ENCODE measurements at places on chromosomes 11 and 22.
A peak's percentile ranks its signal among the peaks of the same experiment; 100 is the strongest.

GRCh38 chr11:69113226-69113625 lies 42.5 kb upstream of the SMIM38 start:
- no peak for DNase-seq

DNA sequence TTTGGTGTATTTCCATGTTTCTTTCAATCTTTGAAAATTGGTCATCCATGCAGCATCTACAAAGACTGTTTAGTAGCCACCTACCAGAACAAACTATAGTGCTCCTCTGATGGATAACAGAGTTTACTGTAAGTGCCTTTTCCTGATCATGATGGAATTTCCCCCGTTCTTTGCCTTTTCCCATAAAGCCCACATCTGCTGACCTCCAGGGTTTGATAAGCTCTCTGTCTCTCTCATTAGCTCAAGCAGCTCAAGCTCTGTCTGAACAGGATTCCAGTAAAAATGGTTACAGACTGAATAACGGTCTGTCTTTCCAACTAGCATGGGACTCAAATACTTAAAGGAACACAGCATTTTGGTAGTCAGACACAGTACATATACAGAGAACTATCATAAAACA lies 308.4 kb upstream of the SORL1-AS1 start:
- DNase-seq, result no peak

- DNase-seq, result no peak
Observed at GRCh38 chr11:118886681-118887111, 3.0 kb downstream of the CXCR5 start.

DNA sequence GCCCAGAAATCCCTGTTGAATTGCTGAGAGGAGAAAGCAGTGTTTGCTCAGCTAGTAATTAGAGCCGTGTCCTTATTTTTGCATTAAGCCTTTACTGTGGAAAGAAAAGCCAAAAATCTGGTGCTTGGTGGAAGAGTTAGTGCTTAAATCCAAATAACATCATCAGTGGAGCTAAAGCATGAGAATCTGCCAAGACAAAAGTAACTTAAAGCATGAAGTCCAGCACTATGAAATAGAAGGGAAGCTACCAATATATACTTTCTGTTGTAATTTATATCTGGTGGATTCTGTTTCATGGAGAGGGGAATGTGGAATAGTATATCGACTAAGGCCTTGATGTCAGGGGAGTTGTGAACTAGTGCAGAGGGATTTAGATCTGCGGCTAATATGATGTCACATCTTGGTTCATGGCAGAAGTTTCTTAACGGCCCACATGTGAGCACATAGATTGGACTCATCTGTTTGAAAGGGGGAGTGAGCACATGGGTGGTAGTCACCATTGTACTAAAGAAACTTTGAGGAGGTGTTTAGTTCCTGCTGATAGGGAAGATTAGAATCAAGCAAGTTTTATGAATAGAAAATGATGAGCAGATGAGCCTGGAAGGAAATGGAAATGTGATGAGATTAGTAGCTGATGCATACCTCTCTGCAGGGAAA lies 224.4 kb upstream of the MTNR1B start:
- DNase-seq, result no peak

DNA sequence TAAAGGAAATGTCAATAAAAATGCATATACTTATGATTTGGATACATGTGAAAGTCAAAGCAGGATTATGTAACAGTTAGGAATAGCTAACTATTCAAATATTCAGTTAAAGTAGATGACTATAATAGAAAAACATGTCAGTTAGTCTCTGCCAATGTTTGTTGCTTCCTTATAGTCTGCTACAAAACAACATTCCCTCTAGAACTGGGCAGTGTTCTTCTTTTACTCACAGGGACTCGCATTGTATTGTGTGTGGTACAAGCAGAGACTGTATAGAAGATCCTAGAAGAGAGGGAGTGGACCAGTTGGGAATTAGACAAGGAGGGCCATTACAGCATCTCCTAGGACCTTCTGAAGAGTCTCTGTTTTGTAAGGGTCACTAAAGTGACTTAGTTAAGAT lies 10.6 kb downstream of the ACAT1 start:
- DNase-seq, result no peak

GRCh38 chr11:71342116-71342515 lies 89.7 kb upstream of the SHANK2 start:
- DNase-seq, result no peak

GRCh38 chr11:129699711-129700304 lies 115.8 kb upstream of the TMEM45B start:
- DNase-seq, result no peak

GRCh38 chr11:124923296-124923695 lies 4.2 kb downstream of the HEPN1 start:
- no peak for DNase-seq

DNA sequence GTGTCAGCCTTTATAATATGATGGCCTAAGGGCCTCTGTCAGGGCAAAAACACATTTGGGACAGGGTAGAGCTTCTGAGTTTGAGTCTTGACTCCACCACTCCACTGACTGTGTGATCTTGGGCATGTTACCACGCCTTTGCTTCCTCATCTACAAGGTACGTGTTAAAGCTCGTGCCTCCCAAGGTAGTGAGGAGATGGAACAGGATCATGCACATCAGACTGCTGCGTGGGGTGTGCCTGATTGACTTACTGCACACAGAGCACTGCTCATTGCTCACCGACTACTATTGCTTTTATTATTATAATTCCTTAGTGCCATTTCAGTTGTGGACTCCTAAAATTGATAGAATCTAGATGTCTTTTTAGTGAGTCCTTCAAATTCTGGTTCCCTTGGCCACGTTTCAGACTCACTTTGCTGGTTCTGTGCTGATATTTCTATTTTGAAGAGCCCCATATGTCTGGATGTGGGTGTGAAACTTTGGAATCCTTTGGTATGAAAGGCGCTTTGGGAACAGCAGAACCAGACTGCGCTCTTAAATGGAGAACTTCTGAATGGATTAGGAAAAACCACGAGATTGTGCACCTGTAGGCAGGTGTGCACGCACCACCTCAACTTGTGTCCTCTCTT lies 44.1 kb upstream of the RAB1B start:
- DNase-seq, result no peak

- peak; percentile 39 for DNase-seq
Observed at GRCh38 chr11:130737041-130737830, 179.0 kb downstream of the SNX19 start.

DNA sequence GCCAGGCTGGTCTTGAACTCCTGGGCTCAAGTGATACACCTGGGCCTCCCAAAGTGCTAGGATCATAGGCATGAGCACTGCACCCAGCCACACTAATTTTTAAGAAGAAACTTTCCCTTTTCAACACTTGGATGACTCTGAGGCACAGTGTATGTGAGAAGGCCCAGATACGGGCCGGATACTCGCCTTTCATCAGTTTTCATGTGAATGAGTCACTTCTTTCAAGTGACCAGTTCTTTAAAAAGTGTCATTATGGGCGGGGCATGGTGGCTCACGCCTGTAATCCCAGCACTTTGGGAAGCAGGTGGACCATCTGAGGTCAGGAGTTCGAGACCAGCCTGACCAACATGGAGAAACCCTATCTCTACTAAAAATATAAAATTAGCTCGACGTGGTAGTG lies 120.8 kb downstream of the CTTN start:
- DNase-seq, result no peak

DNA sequence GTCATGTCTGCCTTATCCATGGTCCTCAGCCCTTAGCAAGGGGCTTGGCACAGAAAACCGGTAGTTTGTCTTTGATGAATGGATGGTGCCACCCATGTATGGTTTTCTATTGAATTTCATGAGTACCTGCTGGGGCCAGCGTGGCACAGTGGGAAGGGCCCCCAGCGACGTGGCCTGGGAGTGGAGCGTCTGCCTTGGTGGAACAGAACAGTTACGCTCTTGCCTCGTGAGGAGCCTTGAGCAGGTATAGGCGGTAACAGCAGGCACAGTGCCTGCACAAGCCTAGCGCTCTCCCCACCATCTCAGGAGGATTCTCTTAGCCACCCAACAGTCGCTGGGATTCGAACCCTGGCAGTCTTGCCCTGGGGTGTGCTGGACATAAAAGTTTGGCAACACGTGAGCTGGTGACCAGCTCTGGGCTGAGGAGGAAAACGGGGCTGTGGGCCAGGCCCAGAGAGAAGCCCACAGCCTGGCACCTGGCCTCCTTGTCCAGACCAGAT lies 3.0 kb upstream of the SSH3 start:
- no peak for DNase-seq

DNA sequence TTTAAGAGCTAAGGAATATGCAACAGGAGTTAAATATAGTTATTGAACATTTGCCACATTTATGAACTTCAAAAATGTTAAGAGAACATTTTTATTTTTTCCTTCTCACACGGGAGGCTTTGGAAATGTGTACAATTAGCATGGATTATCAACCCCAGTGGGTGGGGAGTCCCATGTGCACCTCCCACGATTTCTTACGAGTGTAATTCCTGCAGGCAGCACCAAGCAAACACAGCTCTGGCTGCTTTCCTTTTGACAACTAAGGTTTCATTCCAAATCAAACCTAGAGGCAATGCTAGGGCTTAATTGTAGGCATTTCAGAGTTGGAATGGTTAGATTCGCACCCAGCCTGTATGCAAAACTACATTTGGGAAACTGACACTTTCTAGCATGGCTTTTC lies 460.9 kb downstream of the METTL15 start:
- DNase-seq, result no peak

- no peak for DNase-seq
Observed at GRCh38 chr11:131649856-131650255, 279.4 kb downstream of the NTM start.

DNA sequence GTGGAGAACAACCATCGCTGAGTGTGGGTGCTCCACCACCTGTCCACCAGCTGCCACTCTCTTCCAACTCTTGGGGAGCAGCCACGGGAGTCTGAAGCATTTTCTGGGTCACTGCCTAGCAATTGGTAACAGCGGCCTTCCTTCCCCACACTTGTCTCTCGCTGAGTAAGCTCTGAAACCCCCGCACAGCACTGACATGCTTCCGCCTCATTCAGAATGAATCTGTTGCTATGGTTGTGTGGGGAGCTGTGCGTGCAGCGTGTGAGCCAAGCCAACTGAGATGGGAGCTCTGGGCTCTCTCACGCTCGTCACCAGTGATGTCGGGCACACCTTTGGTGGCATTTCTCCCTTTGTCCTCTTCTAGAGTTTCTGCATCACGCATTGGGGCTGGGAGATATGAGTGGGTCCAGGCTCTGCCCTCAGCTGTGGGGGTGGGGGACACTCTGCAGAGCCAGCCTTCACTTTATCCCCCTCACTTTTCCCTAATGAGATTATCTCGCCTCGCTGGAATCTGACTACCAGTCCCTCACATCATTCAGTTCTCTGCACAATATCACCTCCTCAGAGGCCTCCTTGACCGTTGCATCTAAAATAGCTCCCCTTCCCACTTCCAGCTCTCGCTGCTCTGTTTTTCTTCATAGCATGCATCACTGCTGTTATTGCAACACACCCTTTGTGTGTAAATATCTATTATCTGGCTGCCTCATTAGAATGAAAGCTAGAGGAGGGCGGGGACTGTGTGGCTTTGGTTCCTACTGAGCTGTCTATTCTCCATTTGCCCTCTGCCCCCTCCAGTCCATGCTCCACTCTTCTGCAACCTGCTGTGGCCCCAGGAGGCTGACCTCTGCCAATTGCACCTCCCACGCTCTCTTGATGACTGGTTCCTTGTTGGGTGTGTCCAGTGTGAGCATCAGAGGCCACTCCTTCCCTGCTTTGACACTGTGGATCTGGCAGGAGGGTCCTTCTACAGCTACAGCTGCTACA lies 569.9 kb upstream of the CADM1 start:
- DNase-seq, result peak; percentile 89

DNA sequence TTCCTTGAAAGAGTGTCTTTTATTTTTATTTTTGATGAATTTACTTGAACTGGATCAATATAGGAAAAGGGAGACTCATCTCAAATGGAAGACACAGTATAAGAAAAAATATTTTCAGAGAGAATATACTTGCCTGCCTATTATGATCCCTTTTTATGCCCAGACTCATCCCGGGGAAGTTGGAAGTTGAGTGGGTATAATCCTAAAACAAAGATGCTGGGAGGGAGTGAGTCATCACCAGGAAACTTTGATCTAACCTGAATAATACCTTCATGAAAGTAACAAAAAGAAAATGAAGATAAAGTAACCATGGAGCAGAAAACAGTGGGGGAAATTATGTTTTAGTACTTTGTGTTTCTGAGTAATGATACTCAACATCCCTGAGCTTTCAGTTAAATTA lies 1514.0 kb downstream of the FAM181B start:
- DNase-seq, result no peak

- no peak for DNase-seq
Observed at GRCh38 chr11:61826930-61827570, 1.1 kb upstream of the FADS2 start.

GRCh38 chr11:59551659-59552521 lies 40.6 kb downstream of the OR4D9 start:
- DNase-seq, result peak; percentile 61

- no peak for DNase-seq
Observed at GRCh38 chr11:85540635-85541205, 86.4 kb downstream of the DLG2 start.

DNA sequence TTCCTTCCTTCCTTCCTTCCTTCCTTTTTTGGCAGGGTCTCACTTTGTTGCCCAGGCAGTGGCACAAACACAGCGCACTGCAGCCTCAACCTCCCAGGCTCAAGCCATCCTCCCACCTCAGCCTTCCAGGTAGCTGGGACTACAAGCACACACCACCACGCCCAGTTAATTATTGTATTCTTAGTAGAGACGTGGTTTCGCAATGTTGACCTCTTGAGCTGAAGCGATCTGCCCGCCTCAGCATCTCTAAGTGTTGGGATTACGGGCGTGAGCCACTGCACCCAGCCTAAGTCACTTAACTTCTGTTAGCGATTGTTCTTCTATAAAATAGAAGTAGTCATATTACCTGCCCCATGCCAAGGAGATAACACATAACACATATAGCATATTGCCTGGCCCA lies 2.8 kb upstream of the SYTL2 start:
- no peak for DNase-seq

DNA sequence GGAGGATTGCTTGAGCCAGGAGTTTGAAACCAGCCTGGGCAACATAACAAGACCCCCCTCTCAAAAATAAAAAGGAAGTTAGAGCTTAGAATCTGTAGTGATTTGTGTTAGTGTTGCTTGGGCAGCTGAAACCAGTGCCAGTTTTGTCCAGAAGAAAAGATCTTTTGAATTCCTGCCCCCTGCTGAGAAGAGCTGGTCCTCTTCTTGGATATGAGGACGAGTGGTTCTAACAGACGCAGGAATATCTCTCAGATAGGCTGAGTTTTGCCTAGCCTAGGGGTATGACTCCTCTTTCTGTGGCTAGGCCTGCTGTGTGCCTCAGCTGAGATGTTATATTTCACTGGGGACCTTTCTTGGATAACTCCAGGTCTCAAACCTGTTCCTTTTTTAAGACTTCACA lies 102.8 kb downstream of the STIM1 start:
- DNase-seq, result no peak

GRCh38 chr11:6587360-6587953 lies 16.0 kb downstream of the RRP8 start:
- no peak for DNase-seq

DNA sequence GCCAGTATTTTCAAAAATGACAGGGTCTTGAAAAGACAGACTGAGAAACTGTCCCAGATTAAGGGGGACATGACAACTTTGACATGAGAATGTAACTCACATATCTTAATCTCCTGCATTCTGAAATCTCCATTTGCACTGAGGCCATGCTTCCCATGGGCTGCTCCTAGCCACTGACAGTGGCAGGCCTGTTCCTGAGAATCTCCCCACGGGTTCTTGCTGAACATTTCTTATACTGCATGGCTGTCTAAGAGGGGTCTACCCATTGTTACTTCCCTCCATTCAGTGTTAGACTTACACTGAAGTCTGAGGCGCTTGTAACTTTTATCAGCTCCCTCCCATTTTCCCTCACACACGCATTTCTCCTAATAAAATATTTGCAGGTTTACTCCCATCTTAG lies 1.5 kb downstream of the CEP295 start:
- no peak for DNase-seq

Data from retina (tissue), 1 donor.